ENCODE measurements at places on chromosomes 3 and 15.

DNA sequence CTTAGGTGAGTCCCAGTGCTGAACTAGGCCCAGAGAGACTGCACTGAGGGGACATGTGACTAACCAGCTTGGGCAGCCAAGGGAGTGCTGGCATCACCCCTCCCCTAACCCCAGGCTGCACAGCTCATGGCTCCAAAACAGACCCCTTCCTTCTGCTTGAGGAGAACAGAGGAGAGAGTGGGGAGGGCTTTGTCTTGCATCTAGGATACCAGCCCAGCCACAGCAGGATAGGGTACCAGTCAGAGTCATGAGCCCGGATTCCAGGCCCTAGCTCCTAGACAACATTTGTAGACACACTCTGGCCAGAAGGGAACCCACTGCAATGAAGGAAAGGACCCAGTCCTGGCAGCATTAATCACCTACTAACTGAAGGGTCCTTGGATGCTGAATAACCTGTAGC, 49.9 kb upstream of the PLSCR4 start:
- no peak for DNase-seq

GRCh38 chr3:50192689-50193141, 1.3 kb downstream of the GNAT1 start:
- no peak for DNase-seq

GRCh38 chr3:169091196-169091823, 572.2 kb downstream of the MECOM start:
- DNase-seq = no peak

GRCh38 chr15:57551715-57552677, 39.7 kb upstream of the MYZAP start:
- DNase-seq = no peak

GRCh38 chr3:46659285-46659684, 34.2 kb downstream of the ALS2CL start:
- no peak for DNase-seq

DNA sequence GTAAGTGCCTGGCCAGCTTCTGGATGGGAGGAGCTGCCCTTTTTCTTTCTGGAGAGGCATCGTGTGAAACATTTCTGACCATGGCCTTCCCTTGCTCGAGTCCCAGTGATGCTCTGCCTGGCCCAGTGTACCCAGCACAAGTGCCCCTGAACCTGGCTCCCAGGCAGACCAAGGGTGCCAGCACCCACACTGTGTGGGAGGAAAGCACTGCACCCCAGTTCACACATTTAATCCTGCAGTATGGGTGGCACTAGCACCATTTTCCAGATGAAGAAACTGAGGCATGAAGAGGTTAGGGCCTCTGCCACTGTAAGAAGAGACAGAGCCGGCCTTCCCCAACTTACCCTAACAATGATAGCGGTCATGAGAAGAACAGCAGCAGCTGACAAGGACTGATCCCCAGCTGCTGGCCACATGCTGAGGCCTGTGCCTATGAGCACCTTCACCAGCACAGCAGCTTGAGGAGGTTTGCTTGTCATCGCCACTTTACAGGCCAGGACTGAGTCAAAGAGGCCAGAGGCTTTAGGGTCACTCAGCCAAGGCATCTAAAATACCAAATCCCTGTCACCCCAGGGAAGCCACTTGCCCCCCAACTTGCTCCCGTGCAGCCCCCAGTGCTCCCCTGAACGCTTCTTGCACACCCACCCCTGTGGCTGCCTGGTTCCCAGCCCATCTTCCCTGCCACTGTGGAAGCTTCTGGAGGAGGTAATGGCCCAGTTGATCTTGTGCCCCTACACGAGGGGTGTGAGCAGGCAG, 15.0 kb downstream of the PRR23E start:
- no peak for DNase-seq

- no peak for DNase-seq
Measured at GRCh38 chr3:148998715-148999423, 7.5 kb downstream of the GYG1 start.

DNA sequence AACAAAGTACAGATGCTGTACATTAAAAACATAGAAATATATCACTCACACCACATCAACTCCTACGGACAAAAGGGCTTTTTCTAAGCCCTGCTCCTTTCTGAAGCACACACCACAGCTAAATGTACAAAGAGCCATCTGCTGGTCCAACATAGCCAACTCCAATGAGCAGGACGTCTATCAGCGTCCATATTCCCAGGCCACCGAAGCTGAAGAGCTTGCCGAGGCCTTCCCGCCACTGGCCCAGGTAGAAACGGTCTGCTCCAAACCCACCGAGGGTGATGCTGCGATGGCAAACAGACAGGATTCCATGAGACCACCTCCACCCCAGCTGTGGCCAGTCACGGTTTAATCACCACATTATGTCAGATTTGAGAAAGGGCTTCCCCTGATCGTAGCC, 9.8 kb downstream of the TM2D3 start:
- no peak for DNase-seq

DNA sequence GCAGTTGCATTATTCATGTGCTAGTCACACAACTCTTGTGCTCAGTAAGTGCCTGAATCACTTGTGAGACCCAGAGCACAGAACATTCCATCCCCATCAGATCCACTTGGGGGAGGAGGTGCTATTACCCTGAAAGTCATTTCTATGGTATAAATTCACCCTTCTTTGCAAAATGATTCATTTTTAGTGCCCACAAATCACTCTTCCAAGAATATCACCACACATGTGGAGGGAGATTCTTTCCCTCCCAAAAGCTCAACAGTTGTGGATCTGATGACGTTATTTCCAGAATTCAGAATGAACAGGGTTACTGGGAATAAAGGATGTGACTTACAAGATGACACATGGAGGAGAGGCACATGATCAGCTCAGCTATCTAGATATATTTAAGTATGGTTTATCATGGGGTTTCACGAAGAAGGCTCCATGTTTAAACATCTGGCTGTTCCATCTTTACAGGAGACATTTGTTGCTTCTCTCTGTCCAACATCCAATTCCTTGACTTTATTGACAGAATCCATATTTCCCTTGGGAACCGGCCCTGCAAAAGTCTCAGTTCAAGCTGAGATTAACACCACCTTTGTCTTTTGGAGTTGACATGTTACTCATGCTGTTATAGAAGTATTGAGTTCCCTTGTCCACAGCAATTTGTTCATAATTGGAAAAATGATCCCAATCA, 214.2 kb upstream of the PROK2 start:
- DNase-seq = no peak

GRCh38 chr3:60417576-60417975, 833.7 kb downstream of the FHIT start:
- DNase-seq = peak; percentile 52

DNA sequence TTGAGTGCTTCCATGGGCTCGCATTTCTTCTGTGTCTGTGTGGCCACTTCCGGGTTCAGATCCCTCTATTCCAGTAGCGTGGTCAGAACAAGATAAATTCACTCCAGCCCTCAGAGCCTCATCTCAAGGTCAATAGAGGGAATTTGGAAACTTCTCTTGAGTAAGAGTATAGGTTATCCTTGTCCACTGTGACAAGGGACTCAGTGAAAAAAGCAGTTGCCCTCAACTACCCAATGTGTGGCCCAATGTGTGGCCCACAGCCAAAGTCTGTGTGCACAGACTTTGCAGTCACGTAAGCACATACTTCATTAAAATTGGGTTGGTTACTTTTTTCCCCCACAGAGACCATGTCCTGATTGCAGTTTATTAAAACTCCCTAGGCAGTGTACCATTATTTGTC, 305.6 kb upstream of the SEMA6D start:
- no peak for DNase-seq

GRCh38 chr3:100105501-100105900, 8.8 kb downstream of the FILIP1L start:
- no peak for DNase-seq

DNA sequence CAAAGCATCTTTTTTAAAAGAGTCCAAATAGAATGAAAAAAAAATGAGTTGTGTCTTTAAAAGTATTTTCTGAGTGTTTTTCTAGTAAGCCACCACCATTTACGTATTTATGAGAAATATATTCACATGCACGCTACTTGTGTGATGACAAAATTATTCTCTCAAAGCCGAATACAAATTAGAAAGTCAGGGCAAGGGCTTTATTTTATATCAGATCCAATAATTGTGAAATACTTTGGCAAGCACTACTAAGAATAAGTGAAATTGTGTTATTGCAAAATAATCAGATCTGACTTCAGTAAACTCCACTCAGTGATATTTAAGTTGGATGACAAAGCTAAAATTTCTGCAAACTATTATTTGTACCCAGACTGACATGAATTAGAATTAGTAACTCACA, 589.3 kb upstream of the KCNMB2 start:
- DNase-seq = no peak

DNA sequence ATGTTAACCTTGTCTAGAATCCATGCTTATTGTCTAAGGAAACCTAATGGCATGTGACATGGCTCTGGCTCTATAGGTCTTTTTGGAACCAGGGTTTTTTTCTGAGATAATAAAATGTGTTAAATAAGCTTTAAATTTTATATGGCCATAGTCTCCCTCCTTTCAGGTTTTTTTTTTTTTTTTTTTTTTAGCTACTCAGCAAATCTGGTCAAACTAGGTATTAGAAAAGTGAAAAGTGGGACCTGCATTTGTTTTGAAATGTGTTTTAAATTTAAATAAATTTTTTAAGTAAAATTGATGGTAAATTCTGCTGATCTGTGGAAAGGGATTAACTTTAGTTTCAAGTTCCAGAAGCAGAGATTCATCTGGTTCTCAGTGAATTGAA, 52.1 kb upstream of the NANOGP8 start:
- no peak for DNase-seq

- no peak for DNase-seq
Measured at GRCh38 chr3:57557085-57557537, 1.0 kb downstream of the PDE12 start.

GRCh38 chr3:162721736-162722135, 1225.1 kb downstream of the OTOL1 start:
- DNase-seq = no peak

DNA sequence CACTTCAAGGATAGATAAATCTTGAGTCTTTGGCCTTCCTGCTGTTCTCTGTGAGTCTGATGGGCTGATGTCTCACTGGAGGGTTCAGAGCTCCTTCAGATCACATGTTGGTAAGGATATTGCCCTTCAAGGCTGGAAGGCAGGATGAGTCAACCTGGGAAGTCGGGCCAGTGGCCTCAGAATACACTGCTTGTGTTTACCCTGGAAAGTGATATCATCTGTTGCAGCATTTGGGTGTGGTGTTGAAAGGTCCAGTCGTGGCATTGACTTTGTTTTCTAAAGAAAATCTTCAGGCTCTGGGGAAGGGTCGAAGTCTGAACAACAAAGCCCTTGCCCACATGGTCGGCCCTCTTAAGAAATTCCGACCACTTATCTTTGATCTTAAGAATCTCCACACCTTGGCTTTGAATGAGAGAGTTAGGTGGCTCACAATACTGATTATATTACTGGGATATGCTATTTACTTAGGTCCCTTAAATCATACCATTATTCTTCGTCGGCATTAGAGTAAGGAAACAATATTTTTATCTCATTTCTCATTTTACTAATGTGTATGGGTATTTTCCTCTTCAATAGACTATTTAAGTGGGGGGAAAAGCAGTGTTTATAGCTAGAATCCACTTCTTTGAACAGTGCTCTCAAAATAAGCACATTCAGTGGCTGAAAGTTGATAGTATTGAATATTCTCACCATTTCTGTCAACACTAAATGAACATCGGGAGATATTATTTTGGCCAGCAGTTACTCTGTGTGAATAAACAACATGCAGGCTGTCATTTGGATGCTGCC, 303.9 kb upstream of the RASGRP1 start:
- DNase-seq = no peak

GRCh38 chr3:155972885-155973584, 102.6 kb downstream of the GMPS start:
- DNase-seq = no peak

DNA sequence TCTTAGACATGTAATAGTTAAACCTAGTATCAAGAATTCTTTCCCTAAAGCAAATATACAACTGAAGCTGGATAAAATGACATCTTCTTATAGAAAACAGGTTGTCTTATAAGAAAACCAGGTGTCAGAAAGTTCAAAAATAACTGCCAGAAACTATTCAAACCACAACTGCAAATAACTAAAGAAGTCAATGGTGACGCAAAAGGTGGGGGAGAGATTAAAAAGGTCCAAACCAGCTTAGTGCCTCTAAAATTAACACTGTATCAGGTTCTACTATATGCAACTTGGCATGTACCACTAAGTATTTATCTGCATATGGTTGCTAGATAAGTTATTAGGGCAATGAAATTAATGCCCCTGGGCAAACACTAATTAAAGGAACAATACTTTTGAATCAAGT, 136.8 kb downstream of the TBL1XR1 start:
- DNase-seq = no peak

DNA sequence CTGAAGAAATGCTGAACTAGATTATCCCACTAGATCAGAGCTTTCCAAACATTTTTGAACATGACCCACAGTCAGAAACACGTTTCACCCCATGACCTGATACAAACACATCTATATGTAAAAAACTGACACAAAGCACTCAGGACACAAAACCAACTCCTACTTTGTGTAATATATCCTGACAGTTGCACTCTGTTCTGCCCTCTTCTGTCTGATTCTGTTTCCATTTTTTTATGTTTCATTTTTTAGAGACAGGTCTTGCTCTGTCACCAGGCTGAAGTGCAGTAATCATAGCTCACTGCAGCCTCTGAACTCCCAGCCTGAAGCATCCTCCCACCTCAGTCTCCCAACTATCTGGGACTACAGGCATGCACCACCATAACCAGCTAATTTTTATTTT, 15.8 kb upstream of the RFTN1 start:
- no peak for DNase-seq

GRCh38 chr3:18765662-18766061, 340.5 kb upstream of the SATB1 start:
- no peak for DNase-seq

DNA sequence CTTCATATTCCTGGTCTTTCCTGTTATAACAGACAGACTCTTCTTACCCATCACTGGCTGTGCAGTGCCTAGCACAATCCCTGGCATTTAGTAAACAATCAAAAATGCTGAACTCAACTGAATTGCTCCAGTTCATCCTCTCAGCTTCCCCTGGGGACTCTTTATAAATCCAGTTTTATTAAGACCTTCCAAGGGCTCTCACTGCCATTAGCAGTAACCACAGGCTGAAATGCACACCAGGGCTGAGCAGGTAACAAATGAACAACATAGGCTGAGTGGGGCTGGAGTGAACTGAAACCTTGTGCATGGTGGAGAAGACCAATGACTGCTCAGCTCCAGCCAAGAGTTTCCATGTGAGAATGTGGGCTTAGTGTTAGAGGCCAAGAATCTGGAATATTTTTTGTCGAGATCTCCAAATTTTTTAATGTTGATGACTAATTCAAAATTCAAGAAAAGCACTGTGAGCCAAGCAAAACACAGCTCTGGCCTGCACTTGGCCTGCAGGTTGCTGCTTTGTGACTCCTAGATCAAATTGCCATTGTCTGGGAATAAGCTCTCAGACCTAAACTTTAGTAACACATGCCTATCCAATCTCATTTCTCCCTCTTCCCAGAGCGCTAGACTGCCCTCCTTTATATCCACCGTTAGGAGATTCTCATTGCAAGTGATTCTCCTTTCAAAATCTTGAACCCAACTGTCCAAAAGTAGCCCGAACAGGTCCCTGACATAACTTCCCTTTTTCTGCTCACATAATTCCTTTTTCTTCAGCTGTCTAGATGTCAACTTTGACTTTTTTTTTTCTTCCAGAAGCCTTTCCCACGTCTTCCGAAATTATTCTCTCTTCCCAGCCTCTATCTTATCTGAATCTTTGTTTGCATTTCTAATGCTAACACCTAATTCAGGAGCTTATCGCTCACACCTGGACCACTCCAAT, 7.4 kb downstream of the SQOR start:
- DNase-seq = no peak
